Stimulated activated CD4-positive, alpha-beta T cell treated with anti-CD3 and anti-CD28 coated beads, TNF-alpha, amount 100 ng/mL, for 48 hours (primary cell): ENCODE measurements at places on chromosomes 11 and 22.

DNA sequence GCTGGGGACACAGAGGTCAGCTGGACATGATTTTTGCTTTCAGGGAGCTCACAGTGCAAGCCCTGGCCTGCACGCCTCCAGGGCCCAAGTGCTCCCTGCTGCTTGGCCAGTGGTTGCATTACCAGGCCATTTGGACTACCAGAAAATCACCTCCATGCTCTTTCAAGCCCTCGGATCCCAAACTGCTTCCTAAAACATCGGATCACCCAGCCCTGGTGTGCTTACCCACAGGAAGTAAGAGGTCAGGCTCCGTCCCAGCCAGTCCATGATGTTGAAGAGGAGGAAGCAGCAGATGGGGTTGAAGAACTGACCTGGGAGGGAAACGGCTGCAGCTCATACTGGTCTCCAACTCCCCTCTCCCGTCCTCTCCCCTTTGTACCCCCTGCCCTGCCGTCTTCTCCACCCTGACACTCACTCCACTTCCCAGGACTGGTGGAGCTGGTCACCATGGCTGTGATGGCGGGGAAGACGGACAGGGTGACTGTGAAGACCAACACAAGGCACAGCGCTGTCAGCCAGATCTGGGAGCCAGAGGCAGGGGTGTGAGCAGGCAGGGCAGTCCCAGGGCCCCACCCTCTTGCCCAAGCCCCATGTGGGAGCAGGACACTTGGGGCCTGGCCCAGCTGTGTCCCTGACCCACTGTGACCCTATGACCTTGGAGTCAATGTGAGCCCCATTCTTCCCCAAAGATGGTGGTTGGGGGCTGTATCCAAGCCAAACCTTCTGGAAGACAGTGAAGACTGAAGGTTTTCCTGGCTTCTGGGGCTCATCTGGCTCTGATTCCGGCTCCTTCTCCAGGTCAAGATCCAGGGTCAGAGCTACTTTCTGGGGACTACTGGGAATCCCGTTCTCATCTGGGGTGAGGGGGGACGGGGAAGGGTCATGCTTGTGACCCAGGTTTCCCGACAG is 5.6 kb downstream of the SLC29A2 start:
- no peak for DNase-seq

DNA sequence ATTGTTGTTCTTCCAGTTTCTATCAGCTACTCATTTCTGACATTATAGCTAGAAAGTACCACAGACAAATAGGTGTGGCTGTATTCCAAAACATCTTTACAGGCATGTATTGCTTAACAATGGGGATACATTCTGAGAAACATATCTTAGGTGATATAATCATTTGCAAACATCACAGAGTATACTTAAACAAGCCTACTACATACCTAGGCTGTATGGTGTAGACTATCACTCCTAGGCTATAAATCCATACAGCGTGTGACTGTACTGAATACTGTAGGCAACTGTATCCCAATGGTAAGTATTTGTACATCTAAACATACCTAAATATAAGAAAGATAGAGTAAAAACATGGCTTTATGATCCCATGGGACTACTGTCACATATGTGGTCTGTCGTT is 231.8 kb downstream of the ETS1 start:
- no peak for DNase-seq

- peak; percentile 47 for DNase-seq
Observed at GRCh38 chr22:20238536-20238900, 29.6 kb downstream of the RTN4R start.

DNA sequence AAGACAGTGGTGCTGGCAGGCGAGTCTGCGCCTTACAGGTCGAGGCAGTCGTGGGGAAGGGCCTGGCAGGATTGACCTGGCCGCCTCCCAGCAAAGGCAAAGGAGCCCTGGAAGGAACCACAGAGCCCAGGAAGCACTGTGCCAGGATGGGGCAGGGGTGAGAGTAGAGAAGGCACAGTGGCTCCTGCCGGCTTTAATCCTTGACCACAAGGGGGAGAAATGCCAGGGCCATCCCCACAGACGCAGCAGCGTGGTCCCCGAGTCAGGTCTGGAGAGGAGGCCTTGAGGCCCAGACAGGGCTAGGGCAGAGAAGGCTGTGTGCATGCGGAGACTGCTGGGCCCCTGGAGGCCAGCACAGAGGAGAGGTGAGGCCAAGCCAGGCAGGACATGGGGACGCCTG is 9.9 kb upstream of the NDUFS8 start:
- DNase-seq: no peak

DNA sequence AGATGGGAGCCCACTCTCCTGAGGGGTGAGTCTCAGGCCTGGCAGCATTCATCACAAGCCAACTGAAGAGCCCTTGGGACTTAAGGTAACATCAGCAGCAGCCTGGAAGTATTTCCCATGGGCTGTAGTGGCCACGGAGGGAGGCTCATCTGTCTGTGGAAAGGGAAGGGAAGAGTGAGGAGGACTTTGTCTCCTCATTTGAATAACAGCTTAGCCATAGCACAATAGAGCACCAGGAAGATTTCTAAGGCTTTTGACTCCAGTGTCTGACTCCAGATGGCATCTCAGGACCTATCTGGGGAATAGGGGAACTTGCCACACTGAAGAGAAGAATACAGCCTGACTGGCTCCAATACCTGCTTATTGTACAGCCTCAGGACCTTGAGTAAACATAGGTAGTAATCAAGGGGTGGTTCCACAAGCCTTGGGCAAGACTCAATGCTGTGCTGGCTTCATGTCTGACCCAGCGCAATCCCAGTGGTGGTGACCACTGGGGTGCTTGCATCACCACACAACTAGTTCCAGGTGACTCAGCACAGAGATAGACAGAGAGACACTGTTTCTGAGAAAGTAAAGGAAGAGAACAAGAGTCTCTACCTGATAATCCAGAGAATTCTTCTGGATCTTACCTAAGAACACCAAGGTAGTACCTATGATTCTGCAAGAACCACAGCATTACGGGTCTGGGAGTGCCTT is 510.5 kb upstream of the CCDC179 start:
- DNase-seq: no peak

- no peak for DNase-seq
Observed at GRCh38 chr11:70525006-70525405, 126.7 kb downstream of the CTTN start.

DNA sequence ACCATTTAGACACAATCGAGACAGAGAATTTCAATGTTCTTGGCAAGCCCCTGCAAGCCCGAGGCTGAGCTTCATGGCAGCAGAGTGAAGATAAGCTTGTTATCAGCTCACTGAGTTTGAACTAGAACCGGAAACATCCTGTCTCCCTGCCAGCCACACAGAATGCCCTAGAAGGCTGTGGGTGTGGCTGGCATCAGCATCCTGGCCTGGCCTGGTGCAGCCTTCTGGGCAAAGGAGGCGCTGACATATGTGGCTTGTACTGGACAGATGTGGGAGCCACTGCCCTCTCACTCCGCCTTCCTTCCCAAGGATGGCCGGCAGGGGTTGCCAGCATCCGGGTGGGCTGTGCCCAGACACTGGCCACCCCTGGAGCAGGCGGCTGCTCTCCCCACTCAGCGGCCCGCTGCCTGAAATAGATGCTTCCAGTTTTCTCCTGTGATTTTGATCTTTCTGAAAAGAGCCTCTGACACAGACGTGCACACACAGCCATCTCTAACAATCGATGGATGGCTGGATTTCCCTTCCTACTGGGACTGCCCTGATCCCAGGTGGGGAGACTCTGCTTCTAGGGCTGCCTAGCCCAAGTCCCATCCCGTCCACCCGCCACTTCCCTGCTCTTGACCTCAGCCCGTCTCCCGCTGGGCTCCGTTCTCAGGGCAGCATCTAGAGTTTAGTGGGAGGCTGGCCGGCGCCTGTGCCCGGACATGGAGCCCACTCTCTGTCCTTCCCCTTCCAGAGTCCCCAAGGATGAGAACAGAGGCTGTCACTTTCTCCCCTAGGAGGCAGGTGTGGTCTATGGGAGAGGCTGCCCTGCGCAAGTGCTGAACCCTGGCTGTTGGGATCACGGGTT is 149.7 kb downstream of the CTTN start:
- DNase-seq: no peak

DNA sequence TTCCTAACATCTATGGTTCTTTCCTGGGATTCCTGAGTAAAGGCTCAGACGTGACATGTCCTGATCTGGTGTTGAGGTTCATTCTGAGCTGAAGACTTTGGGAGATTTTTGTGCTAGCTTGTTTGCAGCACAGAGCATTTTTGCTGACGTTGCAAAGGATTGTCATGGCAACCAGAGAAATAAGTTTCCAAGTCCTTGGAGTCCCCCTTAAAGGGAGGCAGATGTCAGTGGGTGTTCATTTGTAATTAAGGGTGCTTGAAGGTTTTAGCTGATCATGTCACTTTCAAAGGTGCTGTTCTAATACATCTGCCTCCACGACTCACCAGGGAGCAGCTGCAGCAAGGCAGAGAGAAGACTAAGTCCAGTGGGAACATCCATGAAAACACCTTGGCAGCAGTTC is 5.4 kb upstream of the SYN3 start:
- DNase-seq: no peak

GRCh38 chr11:36390963-36391471 is 94.9 kb downstream of the PRR5L start:
- no peak for DNase-seq

- no peak for DNase-seq
Observed at GRCh38 chr22:32501836-32502752, 27.5 kb downstream of the FBXO7 start.

DNA sequence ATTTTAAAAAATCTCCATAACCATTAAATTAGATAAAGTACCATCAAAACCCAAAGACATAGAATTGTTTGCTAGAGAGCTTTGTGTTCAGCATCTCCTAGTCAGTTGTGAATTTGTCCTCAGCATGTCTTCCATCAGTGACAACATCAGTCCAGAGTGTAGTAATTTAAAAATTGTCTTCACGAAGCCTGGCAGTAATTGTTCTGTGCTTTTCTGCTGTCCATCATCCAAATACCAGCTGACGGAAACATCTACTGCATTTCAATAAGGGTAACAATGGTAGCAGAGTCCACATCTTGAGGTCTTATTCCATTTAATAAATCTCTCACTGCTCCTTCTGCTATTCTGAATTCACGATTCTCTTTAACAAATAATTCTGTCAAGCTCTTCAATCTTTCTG is 121.5 kb downstream of the ATXN10 start:
- no peak for DNase-seq

GRCh38 chr11:119156496-119156895 is 7.6 kb downstream of the ABCG4 start:
- DNase-seq: no peak

GRCh38 chr11:64859542-64860414 is 15.3 kb upstream of the CDC42BPG start:
- DNase-seq: no peak

GRCh38 chr11:106077609-106078455 is at the start of gene AASDHPPT:
Gene AASDHPPT, plus strand, starts transcription at chr11:106077662. Its CDS starts 49 bp downstream, at chr11:106077711.
- DNase-seq: no peak

GRCh38 chr11:70501051-70501901 is 102.9 kb downstream of the CTTN start:
- no peak for DNase-seq

GRCh38 chr11:92907671-92908070 is 61.8 kb upstream of the MTNR1B start:
- DNase-seq: no peak

DNA sequence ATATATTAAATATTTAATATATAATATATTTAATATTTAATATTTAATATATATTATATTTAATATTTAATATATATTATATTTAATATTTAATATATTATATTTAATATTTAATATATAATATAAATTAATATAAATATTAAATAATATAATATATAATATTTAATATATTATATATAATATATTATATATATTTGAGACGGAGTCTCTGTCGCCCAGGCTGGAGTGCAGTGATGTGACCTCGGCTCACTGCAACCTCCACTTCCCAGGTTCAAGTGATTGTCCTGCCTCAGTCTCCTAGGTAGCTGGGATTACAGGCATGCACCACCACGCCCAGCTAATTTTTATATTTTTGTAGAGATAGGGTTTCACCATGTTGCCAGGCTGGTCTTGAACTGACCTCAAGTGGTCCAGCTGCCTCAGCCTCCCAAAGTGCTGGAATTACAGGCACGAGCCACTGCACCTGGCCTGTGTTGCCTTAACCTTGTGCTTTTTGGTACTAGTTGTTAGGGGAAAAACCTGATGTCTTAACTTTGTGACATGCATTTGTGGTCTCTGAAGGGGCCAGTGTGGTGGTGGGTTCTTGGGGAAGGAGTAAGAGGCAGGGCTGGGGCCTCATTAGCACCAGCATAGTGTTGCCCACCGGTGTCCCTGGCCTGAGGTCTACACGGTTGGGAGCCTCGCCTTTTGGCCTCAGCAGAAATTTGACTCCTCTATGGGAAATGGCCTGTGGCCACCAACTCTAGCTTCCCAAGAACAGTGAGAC is 16.6 kb downstream of the SEC14L3 start:
- no peak for DNase-seq
